ENCODE measurements at places on chromosomes 3 and 15. TPM values are rescaled to one million over a fixed set of nuclear protein-coding genes. Genes with fewer than 3 reads are reported as not detected.

DNA sequence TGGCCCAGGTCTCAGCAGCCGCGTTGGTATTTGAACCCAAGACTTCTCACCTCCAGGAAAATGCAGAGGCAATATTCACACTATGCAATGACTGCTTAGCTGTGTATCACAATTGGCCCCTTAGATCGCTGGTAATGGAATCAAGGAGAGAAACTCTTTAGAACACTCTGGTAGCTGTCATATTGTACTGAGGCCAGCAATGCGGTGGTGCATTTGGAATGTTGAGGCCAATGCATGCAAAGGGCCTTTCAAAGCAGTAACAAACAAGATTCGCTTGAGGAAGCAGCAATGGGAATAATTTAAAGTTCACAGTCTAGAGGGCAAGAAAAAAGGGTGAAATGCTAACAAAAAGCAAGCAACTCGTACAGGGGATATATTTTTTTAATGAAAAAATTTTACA is 764.1 kb downstream of the GRM7 start:
- no peak for DNase-seq

DNA sequence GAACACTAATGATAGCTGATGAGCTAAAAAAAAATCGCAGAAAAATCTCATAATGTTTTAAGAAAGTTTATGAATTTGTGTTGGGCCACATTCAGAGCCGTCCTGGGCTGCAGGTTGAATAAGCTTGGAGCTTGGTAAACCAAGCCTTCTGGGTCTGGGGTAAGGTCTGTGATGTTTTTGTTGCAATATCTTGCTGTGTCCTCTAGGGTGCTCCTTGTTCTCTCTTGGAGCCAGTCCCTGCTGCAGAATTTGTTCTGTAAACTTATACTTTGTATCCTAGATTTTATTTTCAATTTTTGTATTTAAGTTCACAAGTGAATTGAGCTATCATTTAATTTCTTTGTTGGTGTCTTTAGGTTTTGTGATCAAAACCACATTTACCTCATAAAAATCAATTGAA is 143.7 kb downstream of the NR1D2 start:
- DNase-seq: peak; percentile 39

DNA sequence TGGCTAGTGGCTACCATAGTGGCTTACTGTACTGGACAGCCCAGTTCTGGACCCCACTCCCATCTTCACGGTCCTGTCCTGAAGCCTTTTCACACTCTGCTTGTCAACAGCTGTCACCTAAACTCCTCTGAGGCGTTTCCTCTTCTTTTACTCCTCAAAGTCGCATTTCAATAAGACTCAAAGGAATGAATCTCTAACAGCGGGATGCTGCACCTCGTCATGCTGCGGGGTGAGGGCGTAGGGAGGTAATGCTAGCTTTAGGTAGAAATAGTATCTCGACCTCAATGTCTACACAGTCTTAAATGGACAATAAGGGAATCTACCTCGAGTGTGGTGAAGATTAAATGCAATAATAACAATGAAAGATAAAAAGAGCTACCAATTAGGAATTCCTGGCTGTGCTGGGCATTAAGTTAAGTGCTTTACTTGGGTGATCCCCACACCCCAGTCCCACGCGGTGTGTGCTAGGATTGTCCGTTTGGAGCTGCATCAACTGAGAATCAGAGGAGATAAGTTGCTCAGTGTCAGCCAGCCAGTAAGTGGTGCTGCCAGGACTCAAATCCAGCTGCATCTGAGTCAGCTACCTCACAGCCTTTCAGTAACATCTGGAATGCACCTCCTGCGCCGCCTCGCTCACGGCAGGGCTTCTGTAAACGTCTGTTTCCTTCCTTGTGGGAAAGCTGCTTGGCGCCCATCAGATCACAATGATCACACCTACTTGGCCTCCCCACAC is 14.0 kb downstream of the PLA2G4D start:
- DNase-seq: no peak

GRCh38 chr3:94028093-94028837 is at the start of gene STX19:
STX19 (minus strand) TSS chr3:94028597; CDS start chr3:94015269, 13,328 bp downstream.
- no peak for DNase-seq

CAMK1 gene
- total RNA-seq: 27.6 TPM

GOLGA6L4 gene
- total RNA-seq: 1.3 TPM

KNG1 gene
- total RNA-seq: not detected

ADCY5 gene
- 0.43 TPM for total RNA-seq

GP9 gene
- total RNA-seq: not detected

Measured in fibroblast of villous mesenchyme (primary cell).